ENCODE measurements at places on chromosomes 4 and X. TPM values are rescaled to one million over a fixed set of nuclear protein-coding genes. Genes with fewer than 3 reads are reported as not detected.

CRMP1 gene
- polyA plus RNA-seq: not detected

DNA sequence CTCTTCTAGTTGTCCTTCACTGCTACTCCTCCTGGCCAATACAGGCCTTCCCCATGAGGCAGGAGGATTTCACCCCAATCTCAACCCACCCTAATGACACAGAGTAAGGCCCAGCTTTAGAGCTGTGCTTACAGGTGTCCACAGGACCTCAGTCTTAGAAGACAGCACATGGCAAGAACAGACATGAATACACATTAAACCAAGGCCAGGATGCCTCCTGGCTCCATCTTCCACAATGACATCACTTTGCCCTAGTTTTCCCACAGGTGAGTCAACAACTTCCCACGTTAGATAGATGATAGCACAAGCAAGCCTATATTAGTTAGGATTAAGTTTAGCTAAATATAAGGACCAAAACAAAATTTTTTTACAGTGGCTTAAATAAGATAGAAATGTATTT is 63.8 kb upstream of the NOCT start:
- no peak for DNase-seq
- H3K36me3 ChIP-seq: no peaks in the 10 kb centered on the region
- no peaks in the 10 kb centered on the region for H3K4me1 ChIP-seq
- H3K4me3 ChIP-seq: no peak overlapping the region

MAGEA2B gene
- not detected for polyA plus RNA-seq

FAM199X gene
- polyA plus RNA-seq: 10.2 TPM

PIR gene
- polyA plus RNA-seq: not detected

GRCh38 chrX:12378706-12379105 is 240.4 kb downstream of the FRMPD4 start:
- H3K27ac ChIP-seq: no peak overlapping the region
- H3K36me3 ChIP-seq: no peaks in the 10 kb centered on the region
- H3K4me1 ChIP-seq: no peaks in the 10 kb centered on the region
- no peaks in the 10 kb centered on the region for H3K27me3 ChIP-seq
- no peak overlapping the region for H3K4me3 ChIP-seq
- no peak for DNase-seq
